Spinal cord (tissue), 10 donors: ENCODE measurements at places on chromosomes 1 and 21. TPM values are rescaled to one million over a fixed set of nuclear protein-coding genes. Genes with fewer than 3 reads are reported as not detected.

Gene ADAMTS5
- 20.1 TPM for total RNA-seq

Gene HAPLN2
- 9.4 TPM for total RNA-seq

Gene TCEA3
- total RNA-seq: 32.6 TPM

Gene SYCP1
- total RNA-seq: 0.11 TPM

Gene TLCD4
- total RNA-seq: 29.8 TPM

Gene UCHL5
- total RNA-seq: 29.8 TPM

Gene AGO1
- 16.0 TPM for total RNA-seq

Gene AMY2A
- total RNA-seq: 0.69 TPM

Gene HIVEP3
- total RNA-seq: 6.7 TPM

Gene CNKSR1
- total RNA-seq: 1.8 TPM

DNA sequence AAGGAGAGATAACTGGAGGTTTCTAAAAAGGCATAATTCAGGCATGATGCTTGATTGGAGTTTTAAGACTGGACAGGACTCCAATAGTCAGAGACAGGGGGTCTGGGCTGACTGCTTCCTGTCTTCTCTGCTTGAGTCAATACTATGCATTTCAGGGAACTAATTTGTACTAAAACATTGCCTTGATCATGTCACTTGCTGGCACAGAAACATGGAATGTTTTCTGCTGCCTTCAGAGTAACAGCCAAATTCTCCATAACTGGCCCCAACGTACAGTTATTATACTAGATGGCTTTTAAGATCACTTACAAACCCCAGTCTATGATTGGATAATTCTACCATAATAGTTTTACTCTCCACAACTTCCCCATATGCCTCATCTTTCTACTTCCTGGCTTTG lies 247.0 kb downstream of the DNM3 start:
- no peak for DNase-seq

- no peak for DNase-seq
Observed at GRCh38 chr21:42115136-42115683, 44.1 kb downstream of the UMODL1 start.

GRCh38 chr1:78096976-78097375 lies 51.2 kb downstream of the GIPC2 start:
- DNase-seq: no peak

DNA sequence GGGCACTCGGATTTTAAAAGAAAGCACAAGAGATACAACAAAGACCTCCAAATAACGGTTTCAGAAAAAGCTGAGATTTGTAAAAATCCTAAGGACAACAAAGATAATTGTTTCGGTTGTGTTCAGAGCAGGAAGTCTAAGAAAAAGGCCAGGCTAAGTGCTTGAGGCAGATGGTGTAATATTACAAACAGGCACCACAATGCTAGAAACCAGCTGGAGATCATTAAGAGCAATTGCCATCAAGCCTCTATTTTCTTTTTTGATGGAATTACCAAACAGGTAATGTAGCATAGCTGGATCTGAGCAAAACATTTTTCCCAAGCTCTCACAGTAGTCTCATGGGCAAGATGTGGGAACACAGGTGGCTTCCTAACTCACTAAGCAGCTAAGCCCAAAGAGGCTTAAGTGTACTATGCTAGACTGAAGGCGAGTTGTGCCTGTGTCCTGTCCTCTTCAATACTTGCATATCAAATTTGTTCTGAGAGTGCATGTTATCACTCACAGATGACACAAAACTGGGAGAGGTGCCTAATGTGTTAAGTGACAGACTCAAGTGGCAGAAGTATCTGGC lies 161.6 kb downstream of the GLUL start:
- DNase-seq: peak; percentile 84

GRCh38 chr1:202268032-202268431 lies 73.7 kb downstream of the UBE2T start:
- no peak for DNase-seq

GRCh38 chr1:173475564-173476196 lies 1.5 kb upstream of the PRDX6 start:
- no peak for DNase-seq

DNA sequence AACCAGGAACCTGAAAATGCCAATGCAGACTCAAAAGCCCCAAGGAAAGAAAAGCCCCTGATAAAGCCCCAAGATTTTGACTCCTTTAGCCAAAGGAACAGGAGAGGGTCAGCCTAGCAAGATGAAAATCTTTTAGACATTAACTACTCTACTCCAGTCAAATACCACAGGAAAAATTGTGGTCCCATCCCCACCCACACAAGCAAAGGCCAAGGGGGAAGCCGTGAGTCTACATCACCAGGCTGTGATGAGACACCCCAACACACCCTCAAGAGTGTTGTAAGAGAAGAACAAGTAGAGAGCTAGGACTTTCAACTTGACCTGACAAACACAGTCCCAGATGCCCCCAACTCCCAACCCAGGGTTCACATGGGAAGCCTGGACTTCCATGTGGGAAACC lies 192.8 kb upstream of the NR5A2 start:
- no peak for DNase-seq

- DNase-seq: no peak
Observed at GRCh38 chr1:225565847-225566246, 87.1 kb downstream of the ENAH start.

- no peak for DNase-seq
Observed at GRCh38 chr1:158819461-158820443, 11.4 kb upstream of the MNDA start.

DNA sequence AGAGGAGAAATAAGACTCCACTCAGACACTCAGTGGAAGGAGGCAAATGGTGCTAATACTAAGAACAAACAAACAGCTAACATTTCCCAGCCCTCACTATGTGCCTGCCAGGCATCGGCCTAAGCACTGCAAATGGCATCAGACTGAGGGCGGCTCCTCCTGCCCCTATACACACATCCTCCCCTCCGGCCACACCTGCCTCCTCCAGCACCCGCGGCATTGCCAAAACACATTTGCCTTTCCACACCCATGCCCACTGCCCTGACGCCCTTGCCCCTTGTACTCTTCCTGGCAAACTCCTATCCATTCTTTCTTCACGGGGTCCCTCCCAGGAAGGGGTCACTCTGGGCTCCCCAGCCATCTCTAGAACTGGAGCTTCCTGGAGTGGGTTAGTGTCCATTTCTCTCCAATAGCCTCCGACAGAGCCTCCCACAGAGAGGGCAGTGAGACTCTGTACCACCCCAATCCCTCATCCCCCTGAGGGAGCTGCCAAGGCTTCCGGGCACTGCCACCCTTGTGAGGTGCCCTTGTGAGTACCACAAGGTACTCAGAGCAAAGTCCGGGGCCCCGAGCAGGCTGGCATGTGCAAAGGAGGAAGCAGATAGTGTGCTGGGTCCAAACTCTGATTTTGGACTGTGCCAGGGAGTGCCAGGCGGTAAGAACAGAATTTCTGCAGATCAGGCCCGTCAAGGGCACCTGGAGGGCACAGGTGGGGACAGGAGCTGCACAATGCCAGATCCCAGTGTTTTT lies 959 bp downstream of the AKR7A3 start:
- DNase-seq: no peak

- DNase-seq: peak; percentile 93
Observed at GRCh38 chr1:20440785-20441200, 45.2 kb downstream of the CAMK2N1 start.

DNA sequence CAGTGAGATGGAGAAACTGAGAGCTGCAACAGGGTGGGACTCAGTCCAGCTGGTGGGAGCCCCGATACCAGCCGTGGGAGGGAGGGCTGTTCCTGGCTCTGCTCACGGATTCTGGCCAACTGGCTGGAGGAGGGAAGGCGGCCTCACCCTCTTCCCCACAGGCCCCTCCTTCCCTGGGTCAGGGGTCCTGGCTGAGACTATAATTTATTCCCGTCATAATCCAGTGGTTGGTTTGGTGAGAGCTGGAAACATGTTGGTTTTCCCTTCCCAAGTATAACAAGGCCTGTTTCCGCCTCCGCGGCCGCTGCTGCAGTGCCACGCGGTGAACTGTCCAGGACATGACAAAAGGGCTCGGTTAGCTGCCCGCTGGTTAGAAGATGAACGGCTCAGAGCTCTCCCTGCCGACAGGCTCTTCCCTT lies 10.0 kb downstream of the PTPRF start:
- no peak for DNase-seq

DNA sequence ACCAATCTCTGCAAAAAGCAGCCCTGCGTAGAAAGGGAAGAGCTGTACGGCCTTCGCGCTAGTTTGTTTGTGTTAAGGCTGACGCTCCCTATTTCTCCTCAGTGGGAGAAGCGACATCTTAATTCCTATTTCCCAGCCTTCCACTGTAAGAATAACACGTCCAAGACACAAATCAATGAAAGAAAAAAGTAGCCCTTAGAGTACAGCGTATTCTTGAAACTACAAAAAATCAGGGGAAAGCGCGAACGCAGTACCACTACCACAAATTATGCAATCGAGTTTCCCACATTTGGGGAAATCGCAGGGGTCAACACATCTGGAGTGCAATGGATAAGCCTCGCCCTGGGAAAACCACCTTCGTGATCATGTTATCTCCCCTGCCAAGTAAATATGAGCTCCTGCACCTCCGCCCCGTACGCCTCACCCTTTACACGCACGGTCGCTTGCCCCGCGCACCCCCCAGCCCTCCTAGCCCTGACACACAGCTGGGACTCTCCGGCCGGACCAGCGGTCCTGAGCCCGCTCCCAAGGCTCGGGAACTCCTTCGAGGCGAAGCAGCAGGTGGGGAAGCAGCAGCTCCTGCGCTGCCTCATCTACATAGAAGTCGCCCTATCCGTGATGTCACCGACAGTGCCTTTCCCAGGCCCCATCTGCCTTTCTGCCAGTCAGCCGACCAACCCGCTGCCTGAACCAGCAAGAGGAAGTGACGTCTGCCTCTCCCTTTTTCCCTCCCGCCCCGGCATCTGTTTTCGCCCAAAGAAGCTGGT lies 94.7 kb downstream of the PPIAL4G start:
- DNase-seq: peak; percentile 84

- DNase-seq: no peak
Observed at GRCh38 chr1:54001591-54001990, 16.4 kb downstream of the LDLRAD1 start.

DNA sequence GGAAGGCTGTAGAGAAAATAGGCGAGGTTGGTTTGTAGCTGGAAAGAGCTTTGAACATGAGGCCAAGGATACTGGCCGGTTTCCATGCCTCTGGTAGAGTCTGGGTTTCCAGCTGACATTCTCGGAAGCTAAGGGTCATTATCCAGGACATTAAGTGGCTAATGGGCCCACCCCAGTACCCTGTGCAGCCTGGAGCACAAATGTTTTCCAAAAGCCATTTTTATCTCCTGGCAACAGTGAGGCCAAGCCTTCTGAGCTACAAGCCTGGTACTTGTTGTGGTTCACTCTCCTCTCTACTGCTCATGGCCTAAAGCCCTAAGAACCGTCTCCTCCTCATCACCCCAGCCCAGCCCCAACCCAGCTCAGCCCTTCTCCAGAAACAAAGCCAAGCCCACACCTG lies 122.9 kb downstream of the DMRTA2 start:
- no peak for DNase-seq

DNA sequence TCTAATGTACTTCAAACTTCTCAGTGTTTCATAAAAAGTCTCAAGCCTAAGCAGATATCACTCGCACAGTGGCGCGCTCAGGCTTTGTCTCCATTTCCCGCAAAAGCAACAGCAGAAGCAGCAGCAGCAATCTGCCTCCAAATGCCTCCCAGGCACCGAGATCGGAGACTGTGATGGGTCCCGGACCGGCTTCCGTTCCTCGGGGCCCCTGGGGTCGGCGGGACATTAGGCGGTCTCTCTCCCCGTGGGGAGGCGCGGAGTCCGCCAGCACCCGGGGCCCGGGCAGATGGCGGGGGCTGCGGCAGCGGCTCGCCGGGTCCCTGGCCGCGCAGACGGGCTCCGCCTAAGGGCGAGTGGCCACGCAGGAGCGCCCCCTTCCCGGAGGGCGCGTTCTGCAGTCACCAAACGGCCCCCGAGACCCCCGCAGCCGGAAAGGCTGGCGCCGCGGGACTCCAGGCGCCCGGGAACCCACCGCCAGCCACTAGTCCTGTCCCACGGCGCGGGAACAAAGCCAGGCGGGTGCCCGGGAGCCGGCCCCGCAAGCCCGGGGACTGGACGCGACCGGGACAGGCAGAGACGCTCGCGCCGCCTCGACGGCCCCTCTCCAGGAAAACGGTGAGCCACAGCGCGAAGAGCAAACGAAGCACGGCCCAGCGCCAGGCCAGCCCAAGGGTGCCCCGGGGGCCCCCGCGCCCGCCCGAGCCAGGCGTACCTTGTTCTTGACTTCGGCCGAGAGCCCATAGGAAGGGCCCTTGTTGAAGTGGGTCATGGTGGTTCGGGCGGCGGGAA lies 590 bp downstream of the CNN3 start:
- DNase-seq: peak; percentile 37

DNA sequence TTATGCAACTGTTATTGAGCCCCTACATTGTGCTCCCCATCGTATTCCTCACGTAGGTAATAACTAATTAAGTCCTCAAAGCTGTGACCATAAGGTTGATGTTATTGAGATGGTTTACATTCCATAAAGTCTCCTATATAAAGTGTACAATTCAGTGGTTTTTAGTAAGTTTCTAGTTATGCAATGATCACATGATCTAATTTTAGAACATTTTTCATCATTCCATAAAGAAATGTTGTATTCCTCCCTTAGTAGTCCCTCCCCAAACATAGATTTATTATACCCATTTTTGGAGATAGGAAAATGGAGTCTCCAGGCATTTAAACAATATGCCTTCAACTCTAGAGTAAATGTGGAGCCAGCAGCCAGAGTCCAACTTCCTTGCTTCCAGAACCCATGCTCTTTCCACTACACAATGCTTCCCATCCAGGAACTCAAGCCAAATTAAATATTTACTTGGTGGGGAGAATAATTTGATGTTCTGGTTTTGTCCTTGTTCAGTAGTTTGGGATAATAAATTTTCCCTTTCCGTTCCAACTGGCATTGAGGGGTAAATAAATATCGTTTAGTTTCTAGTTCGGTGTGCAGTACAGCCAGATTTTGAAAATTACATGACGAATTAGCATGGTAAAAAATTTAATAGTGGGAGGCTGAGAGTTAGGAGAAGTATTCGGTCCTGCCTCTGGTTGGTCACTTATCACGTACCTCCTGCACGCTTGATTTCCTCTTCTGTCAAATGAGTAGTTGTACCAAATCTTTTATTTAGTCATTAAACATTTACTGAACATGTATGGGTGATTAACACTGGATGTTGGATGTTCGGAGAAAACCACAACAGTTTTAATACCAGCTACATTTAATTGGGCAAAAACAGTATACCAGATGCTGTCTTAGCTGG lies 66.3 kb downstream of the CACHD1 start:
- no peak for DNase-seq

DNA sequence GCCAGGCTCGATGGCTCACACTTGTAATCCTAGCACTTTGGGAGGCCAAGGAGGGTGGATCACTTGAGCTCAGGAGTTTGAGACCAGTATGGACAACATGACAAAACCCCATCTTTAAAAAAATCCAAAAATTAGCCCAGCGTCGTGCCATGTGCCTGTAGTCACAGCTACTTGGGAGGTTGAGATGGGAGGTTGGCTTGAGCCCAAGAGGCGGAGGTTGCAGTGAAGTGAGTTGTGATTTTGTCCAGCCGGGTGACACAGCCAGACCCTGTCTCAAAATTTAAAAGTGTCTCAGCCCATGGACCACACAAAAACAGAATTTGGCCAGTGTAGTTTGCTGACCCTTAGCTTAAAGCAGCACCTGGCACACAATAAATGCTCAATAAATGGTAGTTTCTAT lies 11.3 kb upstream of the TACSTD2 start:
- no peak for DNase-seq

GRCh38 chr1:40844887-40845878 lies 17.0 kb downstream of the CITED4 start:
- no peak for DNase-seq
